ENCODE measurements at places on chromosomes 1 and 21.

GRCh38 chr1:158115126-158115525, 65.6 kb upstream of the CD1D start:
- no peak for DNase-seq

DNA sequence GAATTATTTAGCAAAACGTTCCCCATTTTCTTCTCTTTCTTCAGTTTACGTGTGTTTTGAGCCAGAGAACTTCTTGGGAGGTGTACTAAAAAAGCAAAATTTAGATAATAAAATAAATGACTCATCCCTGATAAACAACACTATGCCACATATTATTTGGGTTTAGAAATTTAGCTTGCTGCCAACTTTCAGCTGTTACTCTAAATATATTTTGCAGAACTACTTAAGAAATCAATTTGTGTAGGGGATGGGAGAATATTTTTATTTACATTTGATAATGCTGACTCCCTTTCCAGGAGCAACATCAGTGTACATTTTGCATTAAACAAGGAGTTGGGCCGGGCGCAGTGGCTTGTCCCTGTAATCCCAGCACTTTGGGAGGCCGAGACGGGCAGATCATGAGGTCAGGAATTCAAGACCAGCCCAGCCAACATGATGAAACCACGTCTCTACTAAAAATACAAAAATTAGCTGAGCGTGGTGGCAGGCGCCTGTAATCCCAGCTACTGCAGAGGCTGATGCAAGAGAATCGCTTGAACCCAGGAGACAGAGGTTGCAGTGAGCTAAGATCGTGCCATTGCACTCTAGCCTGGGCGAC, 151.4 kb upstream of the ZRANB2 start:
- DNase-seq, result no peak

- no peak for DNase-seq
These were observed 500.6 kb downstream of the DISC1 start for GRCh38 chr1:232127190-232127589.

DNA sequence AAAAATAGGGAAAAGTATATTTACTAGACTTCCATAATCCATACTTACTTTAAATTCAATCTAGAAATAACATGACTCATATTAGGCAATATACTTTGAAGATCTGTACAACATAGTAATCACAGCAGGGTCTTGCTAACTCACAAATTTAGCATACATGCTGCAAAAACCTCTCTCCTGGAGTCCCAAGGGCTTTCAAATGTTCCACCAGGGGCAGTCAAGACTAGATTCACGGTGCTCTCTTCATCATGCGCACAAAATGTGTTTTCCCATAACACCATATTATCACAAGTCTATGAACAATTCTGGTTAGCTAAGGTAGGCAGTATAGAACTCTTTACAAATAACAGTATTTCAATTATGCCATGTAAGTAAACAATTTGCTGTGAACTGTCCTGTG, 45.8 kb downstream of the SSX2IP start:
- no peak for DNase-seq

DNA sequence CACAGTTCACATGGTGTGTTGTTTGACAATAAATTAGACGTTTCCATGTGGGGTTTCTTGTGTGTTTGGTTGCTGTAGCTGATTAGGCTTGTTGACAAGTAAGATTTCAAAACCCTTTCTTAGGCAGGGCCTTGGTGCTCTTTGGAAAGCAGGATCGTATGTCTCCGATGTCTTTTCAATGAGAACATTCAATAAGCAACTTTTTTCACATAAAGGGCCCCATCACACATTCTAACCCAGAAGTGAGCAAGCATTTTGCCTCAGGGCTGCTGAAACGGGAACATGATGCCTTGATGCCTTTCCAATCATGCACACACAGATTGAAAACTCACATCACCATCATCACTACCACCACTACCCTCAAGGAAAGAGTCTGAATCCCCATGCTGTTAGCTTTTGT, 33.1 kb downstream of the LPAR3 start:
- DNase-seq, result no peak

DNA sequence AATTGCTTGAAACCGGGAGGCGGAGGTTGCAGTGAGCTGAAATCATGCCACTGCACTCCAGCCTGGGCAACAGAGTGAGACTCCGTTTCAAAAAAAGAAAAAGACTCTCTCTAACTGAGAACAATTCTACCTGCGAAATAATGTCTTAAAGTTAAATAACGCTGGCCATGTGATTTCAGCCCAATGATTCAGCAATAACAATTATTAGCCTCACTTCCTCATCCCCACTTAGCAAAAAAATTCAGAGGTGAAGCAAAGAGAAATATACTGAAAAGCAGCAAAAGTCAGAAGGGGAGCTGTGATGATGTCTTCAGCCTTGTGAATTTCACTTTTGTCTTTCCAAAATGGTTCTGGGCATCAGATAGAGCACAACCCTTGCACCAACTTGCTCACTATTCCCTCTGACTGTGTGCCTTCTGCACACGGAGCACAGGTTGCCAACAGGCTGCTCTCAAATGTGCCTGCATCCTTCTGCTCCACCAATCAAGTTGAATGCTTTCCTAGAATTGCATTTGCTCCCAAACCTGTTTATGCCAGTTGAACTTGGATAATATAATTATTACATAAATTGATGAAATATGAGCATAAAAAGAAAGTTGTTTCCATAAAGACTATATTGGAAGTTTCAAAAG, 79.8 kb upstream of the IPO9 start:
- no peak for DNase-seq

DNA sequence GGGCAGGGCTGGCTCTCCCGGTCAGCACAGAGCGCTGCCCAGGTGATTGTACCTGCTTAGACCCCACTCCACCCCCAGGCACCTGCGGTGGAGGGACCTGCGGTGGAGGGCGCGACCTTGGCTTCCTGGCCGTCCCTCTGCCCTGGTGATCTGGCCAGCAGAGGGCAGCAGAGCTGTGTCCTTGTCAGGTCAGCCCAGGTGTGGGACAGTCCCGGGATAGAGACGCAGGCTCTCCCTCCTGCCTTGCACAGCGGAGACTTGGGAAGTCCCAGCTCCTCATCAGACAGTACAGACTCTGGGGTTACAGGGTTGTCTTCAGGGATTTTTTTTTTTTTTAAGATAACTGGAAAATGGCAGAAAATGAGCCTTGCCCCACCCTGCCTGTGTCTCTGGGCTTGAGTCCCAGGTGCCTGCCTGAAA, 10.0 kb downstream of the SLX9 start:
- DNase-seq, result peak; percentile 91

DNA sequence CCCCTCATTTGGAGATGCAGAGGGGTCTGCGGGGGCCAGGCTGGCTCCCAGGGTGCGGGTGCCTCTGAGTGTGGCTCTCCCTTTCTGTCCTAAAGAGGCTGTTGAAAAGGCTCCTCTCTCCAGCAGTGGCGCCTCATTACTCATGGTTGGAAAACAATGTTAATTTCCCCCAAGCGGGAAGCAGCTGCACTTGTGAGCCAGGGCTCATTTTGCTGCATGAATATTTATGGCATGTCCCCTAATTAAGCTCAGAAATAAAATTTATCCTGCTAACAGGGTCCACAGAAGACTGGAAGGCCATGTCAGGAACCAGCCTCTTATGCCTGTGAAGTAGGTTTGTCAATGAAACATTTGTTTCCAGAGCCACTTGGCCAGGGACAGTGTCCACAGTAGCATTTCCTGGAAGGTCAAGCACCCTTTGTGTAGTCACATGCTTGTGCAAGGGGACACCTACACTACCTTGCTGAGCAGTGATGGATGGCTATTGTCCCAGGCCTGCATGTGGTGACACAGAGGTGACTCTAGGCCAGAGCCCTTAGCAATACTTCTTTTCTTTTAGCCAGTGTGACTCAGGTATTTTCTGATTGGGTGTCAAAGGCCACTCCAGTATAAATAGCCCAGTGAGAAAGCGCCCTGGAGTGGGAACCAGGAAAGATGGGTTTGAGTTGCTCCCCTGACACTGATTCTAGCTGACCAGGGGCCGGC, 259.0 kb downstream of the FOXD2 start:
- no peak for DNase-seq

DNA sequence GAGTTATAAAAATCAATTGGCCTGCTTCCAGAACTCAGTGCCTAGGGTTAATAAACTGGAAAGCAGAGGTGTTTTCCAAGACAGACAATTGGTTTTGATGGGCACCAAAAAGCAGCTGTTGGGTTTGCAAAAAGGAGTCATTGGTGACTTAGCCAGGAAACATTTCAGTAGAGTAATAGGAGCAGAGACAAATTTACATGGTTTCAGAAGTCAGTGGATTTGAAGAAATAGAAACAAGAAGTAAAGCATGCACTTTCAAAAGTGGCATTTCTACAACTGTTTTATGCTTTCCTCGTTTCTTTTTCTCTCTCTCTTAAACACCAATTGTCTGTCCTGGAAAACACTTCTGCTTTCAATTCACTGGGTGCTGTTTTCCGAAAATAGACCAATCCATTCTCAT, 87.8 kb downstream of the GLUL start:
- DNase-seq, result no peak

Data from left cardiac atrium (tissue), 4 donors.